ENCODE measurements at places on chromosomes 13 and 19.

DNA sequence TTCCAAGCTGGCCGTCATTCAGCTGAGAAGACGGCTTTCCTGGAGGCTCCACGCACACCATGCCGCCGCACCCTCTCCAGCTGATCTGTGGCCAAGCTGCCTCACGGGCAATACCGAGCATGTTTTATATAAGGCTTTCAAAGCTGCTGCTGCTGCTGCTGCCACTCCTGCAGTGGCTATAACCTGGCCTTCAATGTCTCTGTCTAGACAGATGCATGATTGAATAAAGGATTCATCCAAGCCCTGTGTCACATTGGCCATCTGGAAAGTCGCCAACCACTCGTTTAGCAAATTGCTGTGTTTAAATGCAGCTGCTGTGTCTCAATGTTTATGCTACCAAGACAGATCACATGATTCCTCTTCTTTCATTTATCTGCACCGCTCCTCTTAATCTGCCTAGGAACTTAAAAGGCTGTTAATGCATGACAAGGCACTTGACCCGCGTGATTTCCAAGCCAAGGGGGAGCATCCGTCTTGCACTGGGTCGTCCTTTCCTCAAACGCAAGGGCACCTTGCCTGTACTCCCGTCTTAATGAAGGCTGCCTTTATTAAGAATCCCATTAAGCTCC, 114.3 kb downstream of the TEX26 start:
- no peak for DNase-seq

GRCh38 chr19:14544977-14545715, 15.8 kb downstream of the TECR start:
- DNase-seq = peak; percentile 33

DNA sequence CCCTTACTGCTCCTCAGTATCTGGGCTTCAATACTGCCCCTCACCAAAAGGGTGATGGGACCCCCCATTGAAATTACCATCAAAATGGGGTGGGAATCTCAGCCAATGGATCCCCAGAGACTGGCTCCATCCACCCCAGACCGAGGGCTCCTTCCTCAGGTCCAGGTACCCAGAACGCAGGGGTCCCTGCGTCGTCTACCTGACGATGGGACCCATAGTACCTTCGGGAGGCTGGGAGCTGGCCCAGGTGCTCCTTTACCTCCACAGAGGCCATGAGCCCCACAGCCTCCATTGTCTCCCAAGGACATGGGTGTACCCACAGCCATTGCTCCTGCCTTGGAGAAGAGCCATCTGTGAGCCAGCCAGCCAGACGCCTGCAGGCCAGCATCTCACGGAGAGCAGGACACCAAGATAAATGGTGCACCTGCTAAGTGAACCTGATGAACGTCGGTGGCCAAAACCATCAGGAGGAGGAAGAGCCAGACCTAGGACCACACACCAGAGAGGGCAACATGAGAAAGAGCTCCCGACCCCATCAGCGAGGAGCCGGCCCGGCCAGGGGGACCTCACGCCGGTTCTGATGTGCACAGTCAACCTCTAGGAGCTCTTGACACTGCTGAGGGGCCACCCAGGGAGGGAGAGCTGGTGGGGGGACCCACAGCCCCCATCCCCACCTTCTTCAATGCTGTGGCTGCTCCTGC, 156.8 kb upstream of the SOX1 start:
- no peak for DNase-seq

GRCh38 chr13:99777873-99778272, 193.7 kb downstream of the ZIC5 start:
- DNase-seq = no peak

DNA sequence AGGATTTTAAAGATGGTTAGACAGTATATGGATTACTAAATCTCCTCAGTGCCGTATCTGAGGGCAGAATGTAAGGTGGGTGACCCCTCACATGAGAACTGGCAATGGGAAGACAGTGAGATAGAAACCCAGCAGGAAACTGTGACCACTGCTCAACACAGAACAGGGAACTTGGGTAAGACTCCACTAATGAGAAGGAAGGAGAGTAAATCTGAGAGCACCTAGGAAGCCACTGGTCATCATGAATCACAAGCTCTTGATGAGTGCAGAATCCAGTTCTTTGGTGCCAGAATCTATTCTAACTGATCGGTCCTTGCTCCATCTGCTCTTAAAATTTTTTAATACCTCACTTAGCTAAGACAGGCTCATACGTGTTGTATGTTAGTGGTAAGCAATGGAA, 261.8 kb downstream of the KLF12 start:
- DNase-seq = no peak

DNA sequence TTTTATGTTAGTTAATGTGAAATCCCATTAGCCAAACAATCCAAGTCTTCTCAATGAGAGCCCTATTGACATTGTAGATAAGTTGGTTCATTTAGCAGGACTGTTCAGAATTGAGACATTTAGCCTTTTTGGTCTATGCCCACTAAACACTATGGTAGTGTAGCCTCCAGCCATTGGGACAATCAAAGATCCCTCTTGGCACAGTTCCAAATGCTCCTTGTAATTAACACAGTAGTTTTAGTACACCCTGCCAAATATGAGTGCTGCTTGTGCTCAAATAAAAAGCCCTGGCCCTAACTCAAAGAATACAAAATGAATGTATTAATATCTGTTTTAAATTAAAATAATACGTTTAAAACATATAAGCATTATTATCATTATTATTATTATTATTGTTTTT, 15.4 kb upstream of the FAM216B start:
- DNase-seq = no peak

GRCh38 chr13:109113427-109113826, 484.0 kb downstream of the MYO16 start:
- DNase-seq = no peak

- DNase-seq = no peak
Observed at GRCh38 chr13:104571893-104572229, 1505.6 kb upstream of the SLC10A2 start.

GRCh38 chr13:51349016-51349415, 9.5 kb downstream of the SERPINE3 start:
- DNase-seq = no peak

GRCh38 chr19:18789883-18790565, 1.1 kb downstream of the COMP start:
- DNase-seq = no peak
